ENCODE measurements at places on chromosomes 3 and 15.

DNA sequence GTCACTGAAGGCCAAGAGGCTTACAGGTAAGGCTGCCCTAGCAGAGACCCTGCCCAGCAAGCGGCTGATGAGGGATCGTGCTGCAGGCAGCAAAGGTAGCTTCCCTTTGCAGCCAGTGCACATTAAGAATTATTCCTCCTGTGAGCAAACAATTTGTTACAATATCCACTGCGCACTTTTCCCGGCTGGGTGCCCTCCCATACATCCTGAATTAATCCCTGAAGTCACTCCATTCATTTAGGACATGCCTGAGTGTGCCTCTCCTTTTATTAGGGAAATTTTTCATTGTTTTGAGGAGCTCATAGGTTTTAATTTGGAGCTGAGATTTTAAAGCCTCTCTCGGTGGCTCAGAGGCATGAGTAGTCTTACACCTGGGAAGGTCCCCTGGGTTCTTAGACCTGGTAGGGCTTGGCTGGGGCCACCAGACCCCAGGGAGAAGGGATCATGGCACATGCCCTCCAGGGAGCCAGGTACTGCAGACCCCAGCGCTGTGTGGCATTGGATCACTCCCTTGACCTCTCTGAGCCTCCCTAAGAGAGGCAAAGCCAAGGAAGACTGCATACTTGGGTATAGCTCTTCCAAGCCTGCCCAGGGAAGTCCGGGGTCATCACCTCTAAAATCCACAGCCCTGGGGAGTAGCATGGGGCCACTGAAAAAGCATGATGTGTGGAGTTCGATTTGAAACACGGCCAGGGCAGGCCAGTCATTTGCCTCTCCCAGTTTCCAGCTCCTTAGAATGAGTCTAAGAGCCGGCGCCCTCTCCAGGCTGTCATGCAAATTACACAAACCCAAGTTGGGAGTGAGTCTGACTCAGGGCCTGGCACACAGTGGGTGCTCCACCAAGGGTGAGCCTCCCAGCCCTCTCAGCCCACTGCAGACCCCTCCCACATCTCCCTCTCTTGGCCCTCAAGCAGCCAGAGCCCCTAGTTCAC lies 151.9 kb upstream of the LINGO1 start:
- DNase-seq: no peak

DNA sequence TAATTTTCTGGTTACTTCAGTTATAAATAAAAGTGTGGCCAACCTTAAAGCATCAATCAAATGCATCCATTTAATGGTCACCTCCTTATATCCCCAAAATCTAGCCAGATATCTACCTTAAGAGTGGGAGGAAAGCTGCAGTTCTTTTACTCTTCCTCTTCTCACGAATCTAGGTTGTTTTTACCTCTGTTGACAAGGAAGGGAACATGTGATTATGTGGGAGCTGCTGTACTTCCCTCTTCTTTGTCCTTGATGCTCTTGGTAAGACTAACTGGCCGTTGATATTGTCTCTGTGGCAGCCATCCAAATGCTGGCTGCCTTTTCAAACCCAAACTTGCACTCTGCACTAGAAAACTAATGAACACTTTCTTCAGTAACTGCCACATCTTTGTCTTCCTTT lies 275.3 kb upstream of the CADM2 start:
- DNase-seq: no peak

- DNase-seq: no peak
Observed at GRCh38 chr3:177679568-177680471, 482.5 kb upstream of the TBL1XR1 start.

DNA sequence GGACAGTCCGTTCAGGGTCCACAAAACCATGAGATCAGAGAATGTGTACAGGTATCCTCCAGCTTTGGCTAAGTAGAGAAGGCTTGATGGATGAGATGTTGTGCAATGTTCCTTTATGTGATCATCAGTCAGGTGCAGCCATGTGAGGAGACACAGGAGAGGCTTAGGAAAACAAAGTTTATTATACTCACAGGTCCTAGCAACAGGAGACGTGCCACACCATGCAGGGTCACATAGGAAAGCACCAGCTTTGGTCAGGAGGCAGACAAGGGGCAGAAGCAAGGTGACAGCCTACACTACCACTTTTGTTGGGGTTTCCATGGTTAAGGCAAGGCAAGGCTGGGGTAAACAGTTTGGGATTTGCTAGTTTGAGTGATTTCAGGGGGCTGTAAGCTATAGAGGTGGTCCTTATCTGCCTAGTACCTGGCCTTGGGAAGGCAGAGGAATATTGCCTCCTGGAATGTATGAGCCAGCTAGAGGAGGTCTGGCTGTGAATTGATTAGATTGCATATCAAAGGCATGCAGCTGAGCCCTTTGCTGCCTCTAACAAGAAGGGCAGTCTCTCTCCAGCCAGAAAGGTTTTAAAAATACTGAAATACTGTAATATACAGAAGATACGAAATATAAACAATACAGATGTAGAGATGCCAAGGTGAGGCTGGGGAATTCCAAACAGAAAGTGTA lies 248.6 kb downstream of the RYR3 start:
- DNase-seq: no peak

DNA sequence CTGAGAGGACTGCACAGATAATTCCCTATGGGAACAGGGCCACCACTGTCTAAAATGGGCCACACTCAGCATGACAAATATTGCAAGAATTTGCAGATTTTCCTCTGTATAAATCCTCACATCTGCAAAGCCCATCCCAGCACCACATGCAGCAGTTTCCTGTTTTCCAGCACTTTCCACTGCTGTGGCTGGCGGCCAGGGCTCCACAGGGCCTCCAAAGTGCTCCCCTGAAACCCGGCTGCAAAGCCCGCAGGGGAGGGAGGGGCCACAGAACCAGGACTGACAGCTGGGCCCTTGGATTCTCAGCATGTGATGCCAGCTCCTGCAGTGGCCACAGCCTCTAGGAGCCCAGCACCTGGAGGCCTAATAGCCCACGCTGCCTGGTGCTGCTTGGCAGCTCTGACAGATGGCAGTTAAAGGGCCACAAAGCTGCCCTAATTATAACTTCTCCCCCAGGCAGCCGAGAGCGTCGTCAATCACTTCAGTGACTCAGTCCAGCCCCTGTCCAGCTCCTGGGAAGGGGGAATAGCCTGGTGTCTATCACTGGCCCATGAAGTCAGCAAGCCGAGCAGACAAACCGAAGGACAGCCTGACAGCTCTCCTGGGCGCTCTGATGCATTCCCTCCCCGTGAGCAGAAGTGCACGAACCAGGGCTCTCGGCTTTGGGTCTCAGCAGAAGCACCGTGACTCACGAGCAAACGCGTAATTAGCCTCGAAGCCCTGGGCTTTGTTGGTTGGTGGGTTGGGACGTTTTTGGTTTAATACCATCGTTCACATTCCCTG lies 4.7 kb downstream of the LRRC15 start:
- DNase-seq: peak; percentile 66

DNA sequence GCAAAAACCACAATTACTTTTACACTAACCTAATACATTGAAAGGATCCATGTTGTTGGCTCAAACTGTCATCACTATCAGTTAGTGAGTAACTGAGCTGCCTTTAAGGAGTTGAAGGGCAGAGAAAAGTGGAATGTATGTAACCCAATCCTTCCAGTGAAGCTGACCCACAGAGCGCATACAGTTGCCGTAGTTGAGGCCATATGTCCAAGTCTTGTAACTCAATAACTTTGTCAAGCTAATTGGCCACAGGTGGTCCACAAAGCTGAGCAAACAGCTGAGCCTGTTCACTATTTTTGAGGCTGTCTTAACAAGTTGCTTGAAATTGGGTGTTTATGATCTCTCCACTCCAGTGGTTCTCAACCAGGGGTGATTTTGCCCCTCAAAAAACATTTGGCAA lies 169.0 kb upstream of the SLC24A5 start:
- DNase-seq: no peak

DNA sequence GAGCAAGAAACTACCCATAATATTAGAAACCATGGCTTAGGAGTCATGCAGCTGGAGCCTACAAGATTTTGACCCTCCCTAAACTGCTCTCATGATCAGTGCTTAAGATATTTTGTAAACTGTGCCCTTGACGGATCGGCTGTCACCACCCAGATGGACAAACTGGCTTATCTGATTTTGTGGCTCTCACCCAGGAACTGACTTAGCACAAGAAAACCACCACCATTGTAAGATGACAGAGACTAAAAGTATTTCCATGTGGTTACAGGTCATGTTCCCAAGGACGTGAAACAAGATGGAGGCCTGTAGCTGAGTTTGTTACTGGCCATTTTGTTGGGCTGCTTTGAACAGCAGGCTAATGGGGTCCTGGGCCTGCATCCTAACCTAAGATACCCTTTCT lies 940.9 kb downstream of the OTOL1 start:
- DNase-seq: no peak

DNA sequence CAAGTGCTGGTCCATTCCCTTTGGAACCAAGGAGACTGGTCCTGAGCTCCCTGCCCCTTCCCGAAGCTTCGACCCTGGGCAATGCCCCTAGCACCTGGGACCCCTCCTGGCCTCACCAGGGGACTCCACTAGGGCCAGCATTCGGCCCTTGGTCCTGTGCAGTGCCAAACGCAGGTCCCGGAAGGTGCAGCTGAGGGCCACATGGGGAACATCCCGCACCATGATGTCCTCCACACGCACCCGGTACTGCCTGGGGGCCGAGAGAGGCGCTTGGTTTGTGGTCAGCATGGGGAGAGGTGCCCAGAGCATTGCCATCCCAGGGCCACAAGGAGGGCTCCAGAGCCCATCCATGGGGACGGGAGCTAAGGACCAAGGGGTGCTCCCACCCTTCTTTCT lies 7.9 kb downstream of the CLCN2 start:
- no peak for DNase-seq

DNA sequence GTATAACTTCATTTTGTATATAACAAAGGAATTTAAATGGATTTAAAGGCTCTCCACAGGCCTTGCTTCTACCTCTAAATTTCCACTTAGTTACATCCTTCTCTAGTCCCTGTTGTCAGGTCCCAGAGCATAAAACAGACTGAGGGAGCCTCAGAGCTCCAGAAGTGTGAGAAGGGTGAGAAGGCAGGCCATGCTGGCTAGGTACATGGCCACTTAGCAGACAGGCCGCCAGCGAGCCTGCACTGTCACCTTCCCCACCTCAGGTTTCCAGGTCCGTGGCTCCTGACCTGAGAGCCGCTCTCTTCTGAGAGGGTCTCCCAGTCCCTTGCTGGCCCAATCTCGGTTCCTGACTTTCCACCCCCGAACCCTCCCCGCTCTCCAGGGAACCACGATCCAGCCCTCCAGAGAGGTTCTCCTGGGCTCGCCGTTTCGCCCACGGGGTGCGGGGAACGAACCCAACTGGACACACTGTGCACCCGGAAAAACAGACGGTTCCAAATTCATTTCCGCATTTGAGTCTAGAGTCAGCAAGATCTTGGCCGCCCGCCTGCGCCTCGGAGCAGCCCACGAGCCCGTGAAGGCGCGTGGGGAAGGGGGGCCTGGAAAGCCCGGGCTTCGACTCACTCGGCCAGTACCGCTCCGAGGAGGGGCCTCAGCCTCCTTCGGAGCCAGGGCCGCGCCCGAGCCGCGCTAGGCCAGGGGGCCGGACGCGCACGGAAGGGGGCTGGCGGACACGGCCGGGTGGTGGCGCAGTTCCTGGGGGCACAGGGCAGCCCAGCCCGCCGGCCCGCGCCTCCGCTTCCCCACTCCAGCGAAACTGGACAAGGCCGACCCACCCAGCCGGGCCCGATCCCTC lies 16.7 kb upstream of the SOX2 start:
- no peak for DNase-seq
